ENCODE measurements at places on chromosomes 12 and 14. TPM values are rescaled to one million over a fixed set of nuclear protein-coding genes. Genes with fewer than 3 reads are reported as not detected.

The IFNG-AS1 gene
- total RNA-seq: not detected

The FGD6 gene
- total RNA-seq: 28.3 TPM

DNA sequence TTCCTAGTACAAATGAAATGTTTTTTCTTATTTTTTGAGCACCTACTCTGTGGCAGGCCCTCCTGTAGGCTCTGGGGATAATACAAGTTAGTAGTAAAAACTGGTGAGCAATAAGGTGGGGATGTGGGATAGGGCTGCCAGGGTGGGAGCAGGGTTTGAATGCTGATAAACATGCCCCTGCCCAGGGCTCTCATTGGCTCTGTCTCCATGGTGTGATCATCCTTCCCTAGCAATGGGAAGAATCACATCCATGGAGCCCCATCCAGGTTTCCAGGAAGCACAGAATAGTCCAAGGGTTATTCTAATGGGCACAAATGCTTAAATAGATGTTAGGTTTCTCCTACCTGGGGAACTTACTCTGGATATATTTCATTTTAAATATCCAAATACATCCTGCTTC is 45.5 kb downstream of the GIT2 start:
- no peak overlapping the region for H3K27ac ChIP-seq
- H3K36me3 ChIP-seq: peaks cover 7% of the 10 kb centered on the region
- DNase-seq: no peak
- H3K4me3 ChIP-seq: no peak overlapping the region
- H3K27me3 ChIP-seq: no peaks in the 10 kb centered on the region

- no peak overlapping the region for H3K4me3 ChIP-seq
- DNase-seq: no peak
- no peak overlapping the region for H3K27ac ChIP-seq
- H3K27me3 ChIP-seq: peaks cover 2% of the 10 kb centered on the region
These were observed 6.5 kb downstream of the CYP46A1 start for GRCh38 chr14:99690636-99691035.

DNA sequence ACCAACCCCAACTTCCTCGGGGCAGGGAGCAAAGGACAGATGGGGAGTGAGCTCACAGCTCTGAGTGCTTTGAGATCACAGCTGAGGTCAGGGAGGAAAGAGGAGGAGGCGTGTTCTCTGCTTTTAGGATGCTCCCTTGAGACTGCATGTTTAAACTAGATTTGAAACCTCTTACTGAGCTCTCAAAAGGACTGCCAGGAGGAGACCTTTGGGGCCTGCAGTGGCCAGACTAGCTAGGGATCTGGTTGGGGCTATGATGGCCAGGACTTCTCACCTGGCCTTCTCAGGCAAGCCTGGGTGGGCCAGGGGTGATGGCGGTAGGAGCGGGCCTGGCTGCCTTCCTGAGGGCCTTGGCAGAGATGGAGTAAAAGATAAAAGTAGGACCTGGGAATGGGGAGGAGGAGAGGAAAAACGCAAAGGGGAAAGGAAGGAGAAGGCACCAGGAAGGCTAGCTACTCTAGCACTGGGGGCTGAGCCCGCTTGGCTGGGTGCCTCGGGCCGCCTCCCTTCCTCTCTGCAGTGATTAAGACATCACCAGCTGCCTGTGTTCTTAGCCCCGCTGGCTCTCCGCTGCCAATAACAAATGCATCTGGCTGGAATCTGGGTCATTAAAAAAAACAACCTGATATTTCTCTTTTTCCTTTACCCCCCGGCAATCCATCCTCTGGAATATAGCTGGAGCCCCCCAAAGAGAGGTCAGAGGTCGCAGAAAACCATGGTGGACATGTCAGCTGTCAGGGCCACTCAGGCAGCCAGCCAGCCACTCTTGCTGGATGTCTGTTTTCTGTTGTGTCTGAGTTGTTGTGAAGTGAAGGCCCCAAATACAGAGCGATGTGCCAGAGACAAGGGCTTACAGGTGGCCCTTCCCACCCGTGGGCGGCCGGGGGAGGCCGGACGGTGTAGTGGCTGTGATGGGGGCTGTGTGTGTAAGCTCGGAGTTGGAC is 141.3 kb downstream of the TSPAN9 start:
- no peaks in the 10 kb centered on the region for H3K36me3 ChIP-seq
- no peak overlapping the region for H3K27ac ChIP-seq
- H3K4me1 ChIP-seq: no peaks in the 10 kb centered on the region
- no peak overlapping the region for H3K4me3 ChIP-seq
- DNase-seq: no peak

DNA sequence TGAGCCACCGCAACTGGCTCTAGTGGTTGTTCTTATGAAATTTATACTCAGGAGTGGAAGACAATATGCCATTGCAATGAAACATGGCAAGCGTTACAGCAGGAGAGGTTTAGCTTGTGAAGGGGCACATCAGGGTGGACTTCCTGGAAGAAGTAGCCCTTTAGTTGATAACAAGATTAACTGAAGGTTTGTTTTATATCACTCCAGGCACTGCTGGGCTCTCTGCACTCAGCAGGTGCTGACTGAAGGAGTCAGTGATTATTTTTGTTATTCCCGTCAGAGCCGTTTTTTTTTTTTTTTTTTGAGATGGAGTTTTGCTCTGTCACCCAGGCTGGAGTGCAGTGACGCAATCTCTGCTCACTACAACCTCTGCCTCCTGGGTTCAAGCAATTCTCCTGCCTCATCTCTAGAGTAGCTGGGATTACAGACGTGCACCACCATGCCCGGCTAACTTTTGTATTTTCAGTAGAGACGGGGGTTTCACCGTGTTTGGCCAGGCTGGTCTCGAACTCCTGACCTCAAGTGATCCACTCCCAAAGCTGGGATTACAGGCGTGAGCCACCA is 17.6 kb upstream of the GPR68 start:
- H3K27ac ChIP-seq: no peak overlapping the region
- H3K36me3 ChIP-seq: no peaks in the 10 kb centered on the region
- H3K4me3 ChIP-seq: no peak overlapping the region

The PTGDR gene
- total RNA-seq: not detected

DNA sequence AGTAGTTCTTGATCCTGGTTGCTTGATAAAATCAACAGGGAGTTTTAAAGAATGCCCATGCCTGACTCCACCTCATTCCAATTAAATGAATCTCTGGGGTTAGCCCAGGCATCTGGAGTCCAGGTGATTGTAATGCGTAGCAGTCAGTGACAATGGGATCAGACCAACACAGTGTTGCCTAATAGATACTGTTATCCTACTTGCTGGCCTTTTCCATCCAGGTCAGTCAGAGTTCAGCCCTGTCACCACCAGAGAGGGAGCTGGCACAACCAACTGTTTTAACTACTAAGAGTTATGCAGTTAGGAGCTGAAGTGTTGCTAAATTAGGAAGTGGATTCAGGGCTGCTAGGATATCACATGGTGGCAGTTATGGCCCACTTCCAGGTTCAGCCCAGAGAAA is 107.1 kb downstream of the GPR135 start:
- no peak for DNase-seq
- H3K27me3 ChIP-seq: no peaks in the 10 kb centered on the region
- H3K4me3 ChIP-seq: no peak overlapping the region
- H3K4me1 ChIP-seq: no peaks in the 10 kb centered on the region
- no peaks in the 10 kb centered on the region for H3K36me3 ChIP-seq

GRCh38 chr12:100404769-100405407 is 48.0 kb downstream of the SLC17A8 start:
- no peak overlapping the region for H3K4me3 ChIP-seq
- H3K36me3 ChIP-seq: no peaks in the 10 kb centered on the region
- peaks cover 2% of the 10 kb centered on the region for H3K27me3 ChIP-seq
- no peak overlapping the region for H3K27ac ChIP-seq
- no peaks in the 10 kb centered on the region for H3K4me1 ChIP-seq

The DPY19L2 gene
- total RNA-seq: 6.6 TPM

DNA sequence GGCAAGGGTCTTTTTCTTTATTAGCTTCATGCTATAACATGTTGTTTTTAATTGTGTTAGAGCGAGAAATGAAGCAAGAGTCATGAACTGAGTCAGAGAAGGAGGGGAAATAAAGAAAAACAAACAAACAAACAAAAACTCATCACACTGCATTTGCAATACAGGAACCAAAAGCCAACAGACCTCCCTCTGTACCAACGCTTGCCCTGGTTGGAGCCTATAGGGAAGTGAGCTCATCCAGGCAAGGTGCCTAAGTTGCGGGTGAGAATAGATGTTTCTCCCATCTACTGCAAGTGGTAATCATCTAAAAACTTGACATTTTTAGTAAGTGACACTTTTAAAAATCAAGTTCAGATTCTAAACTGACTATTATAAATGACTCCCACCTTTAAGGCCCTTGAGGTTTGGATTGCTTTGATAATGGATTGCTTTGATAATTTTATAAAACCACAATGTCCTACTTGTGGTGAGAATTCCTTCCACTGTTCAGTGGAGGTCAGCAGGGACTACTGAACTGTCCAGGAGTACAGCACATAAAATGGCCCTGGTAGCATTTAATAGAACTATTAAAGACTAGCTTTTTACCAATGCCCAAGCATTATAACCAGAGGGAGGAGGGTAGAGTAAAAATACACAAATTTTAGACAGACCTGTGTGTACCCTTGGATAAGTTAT is 31.3 kb downstream of the SLC38A1 start:
- no peaks in the 10 kb centered on the region for H3K36me3 ChIP-seq
- H3K27me3 ChIP-seq: no peaks in the 10 kb centered on the region

GRCh38 chr14:36509069-36509917 is 10.7 kb downstream of the NKX2-1 start:
- H3K4me3 ChIP-seq: no peak overlapping the region
- H3K36me3 ChIP-seq: no peaks in the 10 kb centered on the region

DNA sequence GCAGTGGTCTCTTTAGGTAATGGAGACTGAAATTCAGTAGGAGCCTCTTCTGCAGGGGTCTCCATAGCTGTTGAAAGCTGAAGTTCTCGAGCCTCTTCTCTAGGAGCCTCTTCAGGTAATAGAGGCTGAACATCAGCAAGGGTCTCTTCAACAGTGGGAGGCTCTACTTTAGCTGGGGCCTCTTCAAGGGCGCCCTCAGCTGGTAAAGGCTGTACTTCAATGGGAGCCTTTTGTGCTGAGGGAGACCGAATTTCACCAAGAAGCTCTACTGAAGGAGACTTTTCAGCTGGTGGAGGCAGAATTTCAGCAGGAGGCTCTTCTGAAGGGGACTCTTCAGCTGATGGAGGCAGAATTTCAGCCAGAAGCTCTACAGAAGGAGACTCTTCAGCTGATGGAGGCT is 1.5 kb downstream of the FSCB start:
- H3K27ac ChIP-seq: no peak overlapping the region
- no peak overlapping the region for H3K4me3 ChIP-seq
- no peak for DNase-seq

- H3K27ac ChIP-seq: no peak overlapping the region
- H3K27me3 ChIP-seq: no peaks in the 10 kb centered on the region
- no peak overlapping the region for H3K4me3 ChIP-seq
- no peak for DNase-seq
- H3K36me3 ChIP-seq: no peaks in the 10 kb centered on the region
- no peaks in the 10 kb centered on the region for H3K4me1 ChIP-seq
These were observed 770.5 kb downstream of the MED13L start for GRCh38 chr12:115506822-115507559.

DNA sequence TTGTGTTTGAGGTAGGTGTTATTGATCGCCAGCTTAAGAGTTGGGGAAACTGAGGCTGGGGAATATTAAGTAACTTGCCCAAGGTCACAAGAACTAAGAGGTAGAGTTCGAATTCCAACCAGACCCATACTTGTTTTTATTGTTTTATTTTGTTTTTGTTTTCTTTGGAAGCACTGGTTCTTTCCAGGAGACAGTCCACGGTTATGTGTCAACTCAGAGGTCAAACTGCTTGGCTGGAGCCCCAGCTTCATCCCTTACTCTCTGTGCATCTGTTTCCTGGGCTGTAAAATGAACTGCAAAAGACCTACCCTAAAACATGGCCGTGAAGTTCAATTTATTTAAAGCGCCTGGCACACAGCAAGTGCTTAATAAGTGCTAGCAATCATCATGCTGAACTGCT is 74.4 kb upstream of the MAP1LC3B2 start:
- no peak overlapping the region for H3K4me3 ChIP-seq
- DNase-seq: no peak
- H3K27ac ChIP-seq: peak overlapping the region; percentile 68

- H3K36me3 ChIP-seq: no peaks in the 10 kb centered on the region
- H3K4me3 ChIP-seq: no peak overlapping the region
- no peak overlapping the region for H3K27ac ChIP-seq
- no peaks in the 10 kb centered on the region for H3K27me3 ChIP-seq
- no peak for DNase-seq
- no peaks in the 10 kb centered on the region for H3K4me1 ChIP-seq
These were observed 12.3 kb downstream of the IL31 start for GRCh38 chr12:122161682-122162081.

DNA sequence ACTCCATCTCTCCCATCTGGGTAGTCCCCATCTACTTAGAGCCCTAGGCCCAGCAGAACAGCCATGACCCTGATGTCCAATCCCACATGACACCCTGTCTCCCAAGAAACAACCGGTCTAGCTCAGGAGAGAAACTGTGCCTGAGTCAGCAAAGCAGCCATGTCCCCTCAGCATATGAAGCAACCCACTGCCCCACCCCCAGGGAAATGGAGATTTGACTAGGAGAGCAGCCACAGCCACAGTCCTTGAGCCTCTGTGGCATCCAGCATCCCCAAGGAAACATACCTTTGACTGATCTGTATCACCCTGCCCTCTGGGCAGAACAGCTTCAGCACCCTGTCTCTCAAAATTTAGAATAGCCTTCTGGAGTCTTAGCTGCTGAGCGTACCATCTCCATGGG is 641.9 kb upstream of the FBXO33 start:
- no peaks in the 10 kb centered on the region for H3K27me3 ChIP-seq
- no peaks in the 10 kb centered on the region for H3K4me1 ChIP-seq
- no peak for DNase-seq

The AQP2 gene
- total RNA-seq: 0.36 TPM

DNA sequence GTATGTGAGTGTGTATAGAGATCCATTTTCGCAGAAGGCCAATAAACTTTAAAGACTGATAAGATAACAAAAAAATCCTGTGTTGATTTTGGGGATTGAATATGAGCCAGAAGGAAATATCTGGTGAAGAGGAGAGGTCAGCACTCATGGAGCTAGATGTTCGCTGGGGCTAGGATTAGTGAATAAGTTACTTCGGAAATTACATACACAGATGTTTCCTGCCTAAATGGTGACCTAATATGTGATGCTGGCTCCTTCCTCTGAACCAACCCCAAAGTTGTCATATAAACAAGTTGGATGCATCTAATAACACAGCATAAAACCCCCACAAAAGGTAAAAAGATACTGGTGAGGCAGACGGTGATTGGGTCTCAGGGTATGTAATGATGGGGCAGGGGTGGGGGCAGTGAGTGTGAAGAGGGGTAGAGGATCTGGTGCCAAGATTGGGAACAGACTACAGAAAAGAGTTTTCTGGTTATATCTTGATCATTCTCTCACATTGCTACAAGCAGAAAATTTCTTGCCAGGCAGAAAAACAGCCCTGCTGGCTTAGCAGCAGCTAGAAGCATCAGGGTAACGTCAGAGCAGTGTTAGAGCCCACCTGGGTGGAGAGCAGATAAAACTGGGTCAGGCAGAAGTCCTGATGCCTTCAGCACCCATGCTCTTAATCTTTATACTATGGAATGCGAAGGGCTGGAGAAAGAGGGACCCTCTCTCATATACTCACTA is 140.4 kb upstream of the GZMB start:
- H3K4me3 ChIP-seq: no peak overlapping the region
- no peaks in the 10 kb centered on the region for H3K4me1 ChIP-seq
- no peak for DNase-seq
- no peak overlapping the region for H3K27ac ChIP-seq
- H3K36me3 ChIP-seq: no peaks in the 10 kb centered on the region
